ENCODE measurements at places on chromosomes 12 and 14.

- peak; percentile 92 for DNase-seq
Observed at GRCh38 chr14:22252686-22253085, 336.3 kb downstream of the DAD1 start.

DNA sequence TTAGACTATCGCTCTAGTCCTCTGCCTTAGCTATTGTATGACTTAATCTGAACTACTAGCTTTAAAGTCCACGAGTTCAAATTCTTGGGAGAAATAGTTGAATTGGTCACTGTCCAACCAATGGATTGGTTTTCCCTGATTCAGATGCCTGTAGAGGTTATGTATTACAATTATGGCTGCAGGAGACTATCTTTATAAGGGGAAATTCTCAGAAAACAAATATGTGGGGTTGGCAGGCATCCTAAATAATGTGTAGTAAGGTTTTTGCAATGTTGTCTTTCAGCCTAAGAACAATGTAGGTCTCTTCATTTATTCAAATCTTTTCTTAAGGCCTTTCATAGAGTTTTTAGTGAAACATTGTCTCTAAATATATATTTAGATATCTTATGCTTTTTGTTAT is 26.9 kb downstream of the MYRFL start:
- DNase-seq = no peak

DNA sequence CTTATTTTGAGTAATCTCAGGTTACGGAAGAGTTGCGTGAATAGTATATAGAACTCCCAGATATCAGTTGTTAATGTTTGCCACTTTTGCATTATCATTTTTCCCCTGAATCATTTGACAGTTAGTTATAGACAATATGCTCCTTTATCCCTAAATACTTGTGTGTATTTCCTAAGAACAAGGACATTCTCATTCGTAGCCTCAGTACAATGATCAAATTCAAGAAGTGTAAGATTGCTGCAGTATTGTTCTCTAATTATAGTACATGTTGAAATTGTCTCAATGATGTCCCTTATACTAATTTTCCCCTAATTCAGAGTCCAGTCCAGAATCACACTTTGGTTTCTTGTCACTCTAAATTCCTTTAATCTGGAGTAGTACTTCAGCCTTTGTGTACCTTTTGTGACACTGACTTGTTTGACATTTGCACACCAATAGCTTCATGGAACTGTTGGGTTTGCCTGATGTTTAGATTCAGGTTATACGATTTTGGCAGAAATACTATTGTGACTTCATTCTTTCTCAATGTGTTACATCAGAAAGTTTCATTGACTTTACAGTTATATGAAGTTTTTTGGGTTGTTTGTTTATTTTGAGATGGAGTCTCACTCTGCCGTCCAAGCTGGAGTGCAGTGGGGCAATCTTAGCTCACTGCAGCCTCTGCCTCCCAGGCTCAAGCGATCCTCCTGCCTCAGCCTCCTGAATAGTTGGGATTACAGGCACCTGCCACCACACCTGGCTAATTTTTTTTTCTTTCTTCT is 13.1 kb downstream of the DYNC1H1 start:
- DNase-seq = no peak

GRCh38 chr14:99774556-99775307 is 18.5 kb upstream of the EML1 start:
- peak; percentile 75 for DNase-seq

DNA sequence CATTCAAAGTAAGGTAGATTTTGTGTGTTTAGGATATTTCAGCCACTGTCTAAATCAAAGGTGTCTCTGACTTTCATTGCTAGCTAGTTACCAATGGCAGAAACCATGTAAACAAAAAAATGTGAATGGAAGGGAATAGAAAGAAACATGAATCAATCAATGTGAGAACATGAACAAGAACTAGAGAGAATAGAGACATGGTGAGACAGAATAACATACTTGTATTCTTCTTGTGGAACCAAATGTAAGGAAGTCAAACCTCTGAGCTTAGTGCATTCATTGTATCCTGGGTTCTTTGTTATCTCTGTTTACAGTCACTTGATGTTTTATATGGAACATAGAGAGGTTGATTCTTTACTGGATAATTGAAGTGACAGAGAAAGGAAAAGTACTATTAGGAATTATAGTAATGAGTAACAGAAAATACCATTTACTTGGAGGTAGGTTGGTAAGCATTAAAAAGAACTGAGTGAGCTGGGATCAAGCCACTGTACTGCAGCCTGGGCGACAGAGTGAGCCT is 2.6 kb upstream of the WNK1 start:
- peak; percentile 10 for DNase-seq

GRCh38 chr12:78571953-78572352 is 292.6 kb upstream of the SYT1 start:
- no peak for DNase-seq
